Effector memory CD8-positive, alpha-beta T cell (primary cell): ENCODE measurements at places on chromosomes 3 and 15.
A peak's percentile ranks its signal among the peaks of the same experiment; 100 is the strongest.

- DNase-seq, result no peak
- H3K36me3 ChIP-seq, result peaks cover 3% of the 10 kb centered on the region
Measured at GRCh38 chr15:89203705-89204273, 17.6 kb downstream of the RLBP1 start.

- peaks cover 33% of the 10 kb centered on the region for H3K36me3 ChIP-seq
- no peak for DNase-seq
- H3K27me3 ChIP-seq, result no peaks in the 10 kb centered on the region
- peak overlapping the region; percentile 93 for H3K4me3 ChIP-seq
Measured at GRCh38 chr15:22839046-22839695, 705 bp downstream of the NIPA2 start.

DNA sequence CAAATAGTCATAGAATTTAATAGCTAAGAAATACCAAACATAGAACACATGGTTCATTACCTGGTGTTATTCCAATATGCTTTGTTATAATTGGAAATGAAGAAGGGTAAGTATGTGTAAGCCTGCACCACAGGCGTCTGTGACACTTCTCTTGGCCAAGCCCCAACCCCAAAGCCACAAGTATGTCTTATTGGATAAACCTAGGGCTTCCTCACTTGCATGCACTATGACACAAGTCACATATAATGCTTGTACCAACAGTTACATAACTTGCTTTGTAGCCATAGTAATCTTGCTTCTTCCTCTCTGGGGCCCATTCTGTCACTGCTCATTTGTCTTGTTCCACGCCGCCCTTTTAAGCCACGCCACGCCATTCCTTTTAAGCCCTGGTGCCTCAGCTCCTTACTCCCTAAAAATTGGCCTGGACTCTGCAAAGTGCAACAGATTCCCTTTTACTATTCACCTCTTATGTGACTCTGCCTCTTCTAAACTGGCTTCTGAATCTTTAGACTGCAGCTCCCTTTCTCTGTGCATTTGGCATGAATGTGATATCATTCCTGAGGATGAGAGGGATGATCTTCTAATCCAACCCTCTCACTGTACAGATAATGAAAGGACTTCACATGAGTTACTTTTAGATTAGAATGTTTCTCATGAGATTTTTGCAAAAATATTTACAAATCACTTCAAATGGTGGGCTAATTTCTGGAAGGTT, 48.1 kb upstream of the EPHA3 start:
- H3K27me3 ChIP-seq, result no peaks in the 10 kb centered on the region
- no peak for DNase-seq
- no peak overlapping the region for H3K27ac ChIP-seq
- no peaks in the 10 kb centered on the region for H3K4me1 ChIP-seq

DNA sequence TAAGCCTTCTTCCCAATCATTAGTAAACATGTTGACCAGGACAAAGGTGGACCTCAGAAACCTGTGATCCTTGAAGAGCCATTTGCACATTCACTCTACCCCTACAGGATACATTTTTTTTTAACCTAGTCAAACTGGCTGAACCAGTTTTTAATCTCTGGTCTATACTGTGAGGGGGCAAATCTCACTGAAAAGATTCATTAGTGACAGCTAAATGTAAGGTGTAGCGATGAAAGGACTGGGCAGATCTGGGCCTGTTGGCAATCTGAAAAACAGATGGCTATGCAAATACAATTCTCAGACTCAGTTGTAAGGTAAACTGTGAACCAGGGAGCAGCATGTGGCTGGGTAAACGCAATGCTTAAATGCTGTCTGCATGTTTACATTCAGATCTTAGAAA, 75.6 kb upstream of the SNTN start:
- H3K27me3 ChIP-seq, result no peaks in the 10 kb centered on the region
- DNase-seq, result no peak
- peaks cover 3% of the 10 kb centered on the region for H3K36me3 ChIP-seq
- no peaks in the 10 kb centered on the region for H3K4me1 ChIP-seq
- H3K4me3 ChIP-seq, result no peak overlapping the region
- H3K27ac ChIP-seq, result no peak overlapping the region

GRCh38 chr15:85062560-85062959, 80.9 kb downstream of the PDE8A start:
- DNase-seq, result no peak
- no peak overlapping the region for H3K27ac ChIP-seq
- H3K36me3 ChIP-seq, result peaks cover 11% of the 10 kb centered on the region
- no peaks in the 10 kb centered on the region for H3K27me3 ChIP-seq
- peaks cover 22% of the 10 kb centered on the region for H3K4me1 ChIP-seq

GRCh38 chr3:172369590-172370259, 78.5 kb downstream of the GHSR start:
- H3K4me3 ChIP-seq, result no peak overlapping the region
- H3K27ac ChIP-seq, result no peak overlapping the region
- H3K36me3 ChIP-seq, result peaks cover 17% of the 10 kb centered on the region
- H3K27me3 ChIP-seq, result no peaks in the 10 kb centered on the region
- H3K4me1 ChIP-seq, result no peaks in the 10 kb centered on the region
- DNase-seq, result no peak

GRCh38 chr3:125634336-125634950, 39.1 kb upstream of the OSBPL11 start:
- no peak overlapping the region for H3K27ac ChIP-seq
- peaks cover 2% of the 10 kb centered on the region for H3K36me3 ChIP-seq
- peaks cover 44% of the 10 kb centered on the region for H3K27me3 ChIP-seq
- no peak overlapping the region for H3K4me3 ChIP-seq
- H3K4me1 ChIP-seq, result no peaks in the 10 kb centered on the region

- H3K27ac ChIP-seq, result peak overlapping the region; percentile 97
- H3K4me1 ChIP-seq, result peaks cover 12% of the 10 kb centered on the region
- no peaks in the 10 kb centered on the region for H3K27me3 ChIP-seq
- H3K36me3 ChIP-seq, result peaks cover 7% of the 10 kb centered on the region
- H3K4me3 ChIP-seq, result no peak overlapping the region
Measured at GRCh38 chr3:46406443-46406787, 451 bp downstream of the CCR5AS start.

- H3K36me3 ChIP-seq, result no peaks in the 10 kb centered on the region
- no peak overlapping the region for H3K27ac ChIP-seq
- no peak overlapping the region for H3K4me3 ChIP-seq
- peaks cover 58% of the 10 kb centered on the region for H3K27me3 ChIP-seq
Measured at GRCh38 chr15:78637776-78638435, 3.1 kb downstream of the CHRNB4 start.

DNA sequence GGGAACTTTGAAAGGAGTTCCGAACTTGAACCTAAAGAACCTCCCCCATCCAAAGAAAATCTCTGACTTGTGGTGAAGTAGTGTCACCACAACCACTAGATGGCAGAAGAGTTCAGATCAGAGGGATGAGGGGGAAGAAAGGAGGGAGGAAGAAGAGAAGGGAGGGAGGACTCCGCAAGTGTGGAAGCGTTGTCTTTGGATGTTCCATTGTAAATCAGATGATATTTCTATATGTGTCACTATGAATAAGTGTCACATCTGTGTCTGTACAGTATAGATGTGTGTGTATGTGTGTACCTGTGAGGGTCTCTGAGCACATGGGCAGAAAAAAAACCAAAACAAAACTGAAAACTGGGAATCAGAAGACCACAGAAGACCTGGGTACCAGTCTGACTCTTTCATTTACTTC, 16.9 kb downstream of the SLC24A1 start:
- H3K27ac ChIP-seq, result peak overlapping the region; percentile 7
- no peaks in the 10 kb centered on the region for H3K36me3 ChIP-seq
- peak; percentile 38 for DNase-seq

DNA sequence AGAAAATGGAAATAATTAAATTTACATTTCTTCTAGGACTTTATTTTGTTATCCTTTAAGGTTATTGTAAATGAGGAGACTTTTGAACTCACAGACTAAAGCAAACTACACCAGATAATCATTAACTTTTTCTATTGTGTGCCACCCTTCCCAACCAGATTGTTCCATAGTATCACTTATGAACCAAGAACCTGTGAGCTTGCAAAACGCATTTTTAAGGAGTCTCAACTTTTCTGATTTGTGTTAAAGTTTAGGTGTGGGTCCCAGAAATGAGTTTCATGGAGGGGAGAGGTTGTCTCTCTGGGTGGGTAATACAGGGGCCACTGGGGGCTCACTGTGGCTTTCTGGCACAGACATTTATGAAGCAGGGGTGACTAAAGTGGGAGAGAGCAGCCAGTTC, 75.7 kb downstream of the IGF1R start:
- H3K27ac ChIP-seq, result no peak overlapping the region
- DNase-seq, result no peak
- peaks cover 25% of the 10 kb centered on the region for H3K27me3 ChIP-seq
- no peak overlapping the region for H3K4me3 ChIP-seq
- H3K4me1 ChIP-seq, result no peaks in the 10 kb centered on the region
- H3K36me3 ChIP-seq, result no peaks in the 10 kb centered on the region

DNA sequence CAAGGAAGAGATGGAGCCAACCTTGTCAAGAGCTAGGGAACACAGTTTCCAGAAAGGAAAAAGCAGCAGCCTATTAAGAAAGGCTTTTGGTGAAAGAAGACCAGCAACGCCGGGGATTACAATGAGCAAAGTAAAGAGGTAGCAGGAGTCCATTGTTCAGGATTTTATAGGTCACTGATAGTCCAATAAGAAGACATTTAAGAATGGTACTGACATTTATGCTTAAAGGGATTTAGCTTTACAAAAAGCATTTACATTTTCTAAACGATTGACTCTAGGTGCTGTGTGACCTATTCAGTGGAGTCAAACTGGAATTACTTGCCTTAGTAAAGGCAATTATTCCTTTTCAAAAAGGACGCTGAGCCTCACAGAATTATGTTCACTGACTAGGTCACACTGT, 40.8 kb downstream of the CSNK1G1 start:
- H3K27ac ChIP-seq, result no peak overlapping the region
- no peak for DNase-seq
- no peak overlapping the region for H3K4me3 ChIP-seq
- H3K36me3 ChIP-seq, result no peaks in the 10 kb centered on the region

DNA sequence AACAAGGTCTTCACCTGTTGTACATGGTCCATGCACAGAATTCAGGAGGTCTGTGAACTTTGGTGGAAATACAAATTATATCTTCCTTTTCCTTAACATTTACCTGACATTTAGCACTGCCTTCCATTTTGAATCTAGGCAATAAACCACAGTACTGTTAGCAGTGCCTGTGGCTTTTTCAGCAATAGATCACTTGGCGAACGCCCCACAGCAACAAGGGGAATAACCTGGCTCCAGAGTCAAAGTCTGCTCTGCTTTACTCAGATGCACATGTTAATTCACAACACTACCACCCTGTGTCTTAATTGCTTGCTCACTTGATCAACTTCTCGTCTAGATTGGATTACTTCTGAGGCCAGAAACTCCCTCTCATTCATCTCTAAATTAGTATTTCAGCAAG, 414.6 kb upstream of the PROK2 start:
- no peak overlapping the region for H3K4me3 ChIP-seq
- DNase-seq, result no peak
- H3K27ac ChIP-seq, result no peak overlapping the region

- no peak for DNase-seq
- H3K27me3 ChIP-seq, result no peaks in the 10 kb centered on the region
- peaks cover 18% of the 10 kb centered on the region for H3K4me1 ChIP-seq
Measured at GRCh38 chr15:58501636-58502188, 69.9 kb downstream of the LIPC start.

- no peaks in the 10 kb centered on the region for H3K4me1 ChIP-seq
- H3K4me3 ChIP-seq, result no peak overlapping the region
- DNase-seq, result no peak
Measured at GRCh38 chr15:72999586-72999985, 52.7 kb upstream of the NEO1 start.

DNA sequence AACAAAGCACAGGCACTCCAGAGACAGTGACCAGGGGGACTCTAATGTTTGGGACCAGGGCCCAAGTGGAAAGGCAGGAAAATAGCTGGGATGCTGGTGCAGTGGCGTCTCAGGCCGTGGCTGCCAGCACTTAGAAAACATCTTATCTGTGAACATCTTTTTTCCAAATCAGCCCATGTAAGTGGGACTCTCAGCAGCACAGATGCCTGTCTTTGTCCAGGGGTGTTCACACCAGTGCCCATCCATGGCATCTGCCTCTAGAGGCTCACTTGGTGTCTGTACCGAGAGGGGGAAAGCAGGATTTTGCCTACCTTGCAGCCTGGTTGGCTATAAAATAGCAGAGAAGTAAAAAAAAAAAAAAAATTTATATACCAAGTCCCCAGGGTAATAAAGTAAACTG, 26.7 kb downstream of the SLC12A8 start:
- H3K27me3 ChIP-seq, result no peaks in the 10 kb centered on the region
- H3K4me3 ChIP-seq, result no peak overlapping the region
- H3K27ac ChIP-seq, result no peak overlapping the region
- no peak for DNase-seq

GRCh38 chr3:57755368-57755675, 787 bp upstream of the SLMAP start:
- peaks cover 21% of the 10 kb centered on the region for H3K4me1 ChIP-seq
- peak; percentile 7 for DNase-seq
- peak overlapping the region; percentile 93 for H3K27ac ChIP-seq
- peak overlapping the region; percentile 96 for H3K4me3 ChIP-seq

- no peak overlapping the region for H3K4me3 ChIP-seq
- H3K27ac ChIP-seq, result no peak overlapping the region
- H3K4me1 ChIP-seq, result no peaks in the 10 kb centered on the region
- peaks cover 19% of the 10 kb centered on the region for H3K27me3 ChIP-seq
Measured at GRCh38 chr15:101539492-101539891, 50.0 kb upstream of the PCSK6 start.

- no peak for DNase-seq
- H3K27ac ChIP-seq, result peak overlapping the region; percentile 89
- H3K36me3 ChIP-seq, result peaks cover 8% of the 10 kb centered on the region
- peak overlapping the region; percentile 40 for H3K4me3 ChIP-seq
- no peaks in the 10 kb centered on the region for H3K27me3 ChIP-seq
Measured at GRCh38 chr3:42213417-42213816, 52.6 kb downstream of the CCK start.

- peaks cover 28% of the 10 kb centered on the region for H3K27me3 ChIP-seq
- H3K36me3 ChIP-seq, result no peaks in the 10 kb centered on the region
- H3K27ac ChIP-seq, result no peak overlapping the region
- no peaks in the 10 kb centered on the region for H3K4me1 ChIP-seq
Measured at GRCh38 chr15:80609091-80609490, 86.0 kb upstream of the ABHD17C start.

DNA sequence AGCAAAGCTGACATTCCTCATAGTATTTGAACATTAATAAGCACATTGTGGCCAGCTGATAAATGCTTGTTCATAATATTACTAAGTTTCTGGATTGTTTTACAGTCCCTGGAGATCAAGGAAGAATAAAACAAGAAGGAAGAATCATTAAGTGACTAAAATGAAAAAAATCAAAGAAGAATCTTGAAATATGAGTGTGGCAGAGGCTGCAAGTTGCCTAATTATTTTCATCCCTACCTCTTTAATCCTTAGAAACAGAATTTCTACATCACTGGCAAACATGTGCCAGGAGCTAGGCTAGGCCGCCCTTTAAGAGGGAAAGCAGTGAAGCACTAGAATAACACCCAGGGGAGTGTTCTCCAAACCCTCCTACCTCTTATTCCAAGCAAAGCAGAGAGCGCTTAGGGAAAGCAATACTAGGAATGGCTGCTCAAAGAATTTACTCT, 98.9 kb downstream of the MAGI1 start:
- H3K4me3 ChIP-seq, result no peak overlapping the region
- H3K27ac ChIP-seq, result no peak overlapping the region
- DNase-seq, result no peak
